ENCODE measurements at places on chromosomes 7 and 10. TPM values are rescaled to one million over a fixed set of nuclear protein-coding genes. Genes with fewer than 3 reads are reported as not detected.
A peak's percentile ranks its signal among the peaks of the same experiment; 100 is the strongest.

Gene TAS2R4
- 0.25 TPM for total RNA-seq

Gene GATA3
- total RNA-seq = 1.4 TPM

Gene SRRM3
- total RNA-seq = 6.1 TPM

- peaks cover 95% of the 10 kb centered on the region for H3K4me1 ChIP-seq
- peak overlapping the region; percentile 12 for H3K4me3 ChIP-seq
- peak overlapping the region; percentile 81 for H3K27ac ChIP-seq
- H3K27me3 ChIP-seq = no peaks in the 10 kb centered on the region
- DNase-seq = no peak
Measured at GRCh38 chr7:23114896-23115295, 9.3 kb downstream of the KLHL7 start.

GRCh38 chr10:103225939-103226338 lies 19.7 kb upstream of the RPEL1 start:
- peaks cover 8% of the 10 kb centered on the region for H3K36me3 ChIP-seq
- DNase-seq = no peak
- H3K27me3 ChIP-seq = no peaks in the 10 kb centered on the region
- H3K27ac ChIP-seq = no peak overlapping the region
- peaks cover 30% of the 10 kb centered on the region for H3K4me1 ChIP-seq
- no peak overlapping the region for H3K4me3 ChIP-seq

GRCh38 chr10:30006410-30006809 lies 53.0 kb downstream of the JCAD start:
- H3K27ac ChIP-seq = no peak overlapping the region
- no peak for DNase-seq
- no peak overlapping the region for H3K4me3 ChIP-seq
- H3K27me3 ChIP-seq = no peaks in the 10 kb centered on the region
- no peaks in the 10 kb centered on the region for H3K36me3 ChIP-seq
- peaks cover 15% of the 10 kb centered on the region for H3K4me1 ChIP-seq
